ENCODE measurements at places on chromosomes 3 and 15.

DNA sequence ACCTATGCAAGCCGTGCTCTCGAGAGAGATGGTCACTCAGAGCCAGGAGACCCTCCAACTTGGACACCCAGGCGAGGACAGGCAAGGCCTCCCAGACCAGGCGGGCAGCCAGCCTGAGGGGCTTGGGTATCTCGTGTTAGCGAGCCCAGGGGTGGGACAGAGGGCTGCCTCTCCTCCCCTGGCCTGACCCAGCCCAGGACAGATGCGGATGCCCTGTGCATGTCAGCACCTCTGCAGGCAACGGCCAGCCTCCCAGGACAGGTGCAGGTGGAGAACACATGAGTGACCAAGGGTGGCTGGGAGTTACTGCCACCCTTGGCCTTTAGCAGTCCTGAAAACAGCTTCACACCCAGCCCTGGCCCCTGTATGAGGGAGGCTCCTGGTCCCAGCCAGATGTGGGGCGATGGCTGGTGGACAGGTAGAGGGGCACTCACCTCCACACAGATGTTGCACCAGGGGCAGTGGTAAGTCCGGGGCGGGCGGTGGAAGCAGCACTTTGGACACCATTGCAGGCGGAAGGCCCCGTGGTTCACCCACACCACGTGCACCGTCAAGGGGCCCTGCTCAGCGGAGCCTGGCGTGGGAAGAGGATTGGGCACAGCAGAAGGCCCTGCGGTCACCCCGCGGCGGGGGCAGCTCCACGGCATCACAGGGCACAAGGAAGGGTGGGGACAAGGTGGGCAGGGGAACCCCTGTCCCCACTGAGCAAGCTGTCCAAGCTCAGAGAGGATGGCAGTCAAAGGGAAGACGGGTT is 2.1 kb downstream of the ZDHHC19 start:
- DNase-seq: no peak

DNA sequence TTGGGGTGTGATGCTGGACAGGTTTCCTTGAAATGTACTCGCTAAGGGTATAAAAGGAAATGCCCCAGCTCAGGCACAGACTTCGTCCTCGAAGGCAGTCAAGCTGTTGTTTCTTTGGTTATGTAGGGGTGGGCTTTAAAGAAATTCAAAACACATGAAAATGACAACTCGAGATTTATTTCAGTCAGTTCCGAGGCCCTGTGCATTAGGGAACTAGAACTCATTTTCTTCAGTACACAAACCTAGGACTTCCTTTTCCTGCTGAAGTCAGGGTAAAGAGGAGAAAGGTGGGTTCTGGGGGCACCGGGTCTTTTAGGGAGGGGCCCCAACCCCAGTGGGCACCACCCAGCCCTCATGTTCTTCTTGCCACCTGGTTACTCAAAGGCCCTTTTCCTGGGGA is 7.7 kb downstream of the CCR9 start:
- DNase-seq: no peak

GRCh38 chr3:13024765-13025065 is 48.5 kb downstream of the IQSEC1 start:
- DNase-seq: no peak

- DNase-seq: no peak
Measured at GRCh38 chr15:38254051-38254883, 1.6 kb downstream of the SPRED1 start.

DNA sequence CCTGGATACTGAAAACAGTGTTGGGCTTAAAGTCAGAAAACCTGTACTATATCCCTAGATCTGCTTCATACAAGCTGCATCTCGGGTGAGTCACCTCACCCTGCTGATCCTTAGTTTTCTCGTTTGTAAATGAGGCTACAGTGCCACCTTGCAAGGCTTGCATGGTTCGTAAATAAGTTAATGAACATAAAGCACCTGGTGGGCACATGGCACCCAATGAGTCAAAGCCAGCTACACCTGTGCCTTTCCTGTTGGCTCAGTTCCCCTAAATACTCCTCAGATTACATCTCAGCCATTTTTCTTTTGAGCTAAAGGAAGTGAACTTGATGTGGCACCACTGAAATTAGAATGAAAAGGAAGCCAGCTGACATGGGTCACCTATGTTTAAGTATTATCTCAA is 26.5 kb downstream of the RTP1 start:
- no peak for DNase-seq

DNA sequence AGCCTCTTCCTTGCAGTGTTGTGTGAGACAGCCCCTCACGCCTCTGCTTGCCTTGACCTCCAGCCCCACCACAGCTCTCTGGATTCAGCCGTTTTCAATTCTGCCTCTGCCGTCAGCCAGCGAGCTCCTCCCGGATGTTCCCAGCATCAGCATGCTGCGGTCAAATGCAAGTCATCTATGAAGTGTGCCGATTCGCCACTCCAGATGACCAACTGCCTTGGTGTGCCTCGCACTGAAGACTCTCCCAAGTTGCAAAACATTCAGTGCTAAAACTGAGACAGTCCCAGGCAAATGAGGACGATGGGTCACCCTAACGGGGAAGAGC is 30.6 kb upstream of the RASA2 start:
- no peak for DNase-seq
